ENCODE measurements at places on chromosomes 16 and 17. TPM values are rescaled to one million over a fixed set of nuclear protein-coding genes. Genes with fewer than 3 reads are reported as not detected.
A peak's percentile ranks its signal among the peaks of the same experiment; 100 is the strongest.

DNA sequence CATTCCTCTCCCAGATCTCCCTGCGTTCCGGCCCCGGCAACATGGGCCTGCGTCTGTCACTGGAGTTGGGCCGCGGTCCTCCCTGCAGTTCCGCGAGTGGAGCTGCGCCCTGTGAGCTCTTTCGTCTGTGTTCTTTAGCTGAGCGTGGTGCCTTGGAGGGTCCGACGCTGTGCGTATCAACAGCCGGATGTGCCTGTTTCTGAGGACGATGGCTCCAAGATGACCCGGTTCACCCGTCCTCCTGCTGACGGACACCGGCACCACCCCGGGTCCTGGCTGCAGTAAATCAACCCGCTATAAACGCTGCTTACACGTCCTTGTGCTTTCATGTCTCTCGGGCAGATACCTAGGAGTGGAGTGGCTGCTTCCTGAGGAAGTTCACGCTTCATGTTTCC is 44.8 kb upstream of the GNG13 start:
- no peak for DNase-seq

GRCh38 chr16:73732143-73732542 is 564.5 kb upstream of the PSMD7 start:
- no peak for DNase-seq

GRCh38 chr17:17938388-17939107 is 33.7 kb downstream of the TOM1L2 start:
- no peak for DNase-seq

GRCh38 chr17:81034779-81035520 is at the start of gene BAIAP2:
Gene BAIAP2, plus strand, starts transcription at chr17:81035151. Its CDS starts 104 bp downstream, at chr17:81035255.
- DNase-seq, result peak; percentile 93

DNA sequence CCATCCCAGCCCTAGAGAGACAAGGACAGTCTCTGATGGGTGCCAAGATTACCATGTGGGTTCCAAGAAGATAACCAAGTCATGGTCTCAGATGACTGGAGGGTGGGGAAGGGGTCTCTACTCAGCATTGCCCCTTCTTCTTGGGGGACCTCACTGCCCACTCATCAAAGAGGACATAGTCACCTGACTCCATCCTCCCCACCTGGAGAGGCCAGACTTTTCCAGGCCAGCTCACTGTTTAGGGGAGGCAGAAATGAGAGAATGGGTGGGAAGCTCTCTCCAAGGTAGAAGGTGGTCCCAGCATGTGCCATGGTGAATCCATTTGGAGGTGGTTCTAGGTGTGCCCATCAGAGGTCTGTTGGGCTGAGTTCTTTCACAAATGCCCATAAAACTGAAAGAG is 20.7 kb upstream of the IL21R start:
- no peak for DNase-seq

GRCh38 chr16:14613991-14614390 is 16.1 kb downstream of the PARN start:
- no peak for DNase-seq

- no peak for DNase-seq
Observed at GRCh38 chr16:89482150-89482816, 8.1 kb downstream of the ANKRD11 start.

GRCh38 chr17:4534928-4535666 is 20.1 kb downstream of the MYBBP1A start:
- DNase-seq, result no peak

DNA sequence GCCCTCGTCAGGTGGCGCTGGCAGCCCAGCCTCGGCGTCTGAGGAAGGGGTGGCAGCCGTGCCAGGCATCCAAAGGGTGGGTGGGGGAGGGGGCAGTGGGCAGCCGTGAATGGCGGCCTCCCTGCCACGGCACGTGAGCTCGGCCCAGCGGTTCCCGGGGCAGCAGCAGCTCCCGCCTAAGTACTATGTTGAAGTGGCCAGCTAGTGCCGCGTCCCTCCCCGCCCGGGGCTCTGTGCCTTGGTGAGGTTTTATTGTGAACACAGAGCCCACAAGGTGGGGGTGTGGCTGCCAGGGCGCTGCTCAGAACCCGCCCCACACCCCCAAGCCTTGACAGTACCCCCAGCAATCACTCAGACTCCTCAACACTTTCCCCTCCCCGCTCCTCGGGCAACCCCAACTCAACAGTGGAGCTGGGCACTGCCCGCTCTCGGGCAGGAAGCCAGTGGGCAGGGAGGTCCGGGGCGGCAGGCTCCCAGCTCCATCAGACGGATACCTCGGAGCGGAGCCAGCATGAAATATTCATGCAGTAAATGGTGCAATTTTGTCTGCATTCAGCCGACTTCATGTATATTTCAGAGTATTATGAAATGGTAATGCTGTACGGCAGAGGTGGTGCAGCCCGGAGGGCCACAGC is 80.4 kb downstream of the ENGASE start:
- no peak for DNase-seq

DNA sequence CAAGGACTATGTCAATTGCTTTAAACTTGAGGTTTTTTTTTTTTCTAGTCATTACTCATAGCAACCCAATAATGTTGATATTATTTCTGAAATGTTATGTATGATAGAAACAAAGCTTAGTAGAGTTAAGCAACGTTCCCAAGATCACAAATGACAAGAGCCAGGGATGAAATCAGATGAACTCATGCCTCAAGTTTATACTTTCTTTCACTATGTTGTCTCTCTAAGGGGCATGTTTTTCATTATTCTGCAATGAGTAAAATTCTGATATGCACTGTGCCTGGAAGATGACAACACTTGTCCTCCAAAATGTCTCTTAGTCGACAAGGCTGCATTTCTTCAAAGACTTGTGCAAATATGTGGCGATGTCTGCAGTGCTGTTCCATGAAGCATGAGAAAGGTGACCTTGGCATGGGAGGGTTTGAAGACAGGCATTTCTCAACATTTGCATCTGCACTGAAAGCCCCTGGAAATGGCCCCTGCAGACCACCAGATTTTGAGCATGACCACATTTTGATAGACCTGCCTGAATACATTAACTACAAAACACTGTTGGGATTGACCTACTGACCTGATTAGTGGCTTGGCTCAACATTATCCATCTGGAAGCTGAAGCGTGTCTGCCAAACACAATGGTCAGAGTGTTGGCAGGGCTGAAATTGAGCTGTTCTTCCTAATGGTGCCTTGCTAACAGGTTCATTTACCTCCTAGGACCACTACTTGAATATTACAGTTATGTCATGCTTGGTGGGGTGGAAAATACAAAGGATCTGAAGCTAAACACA is 1027.5 kb downstream of the CDH11 start:
- no peak for DNase-seq

DNA sequence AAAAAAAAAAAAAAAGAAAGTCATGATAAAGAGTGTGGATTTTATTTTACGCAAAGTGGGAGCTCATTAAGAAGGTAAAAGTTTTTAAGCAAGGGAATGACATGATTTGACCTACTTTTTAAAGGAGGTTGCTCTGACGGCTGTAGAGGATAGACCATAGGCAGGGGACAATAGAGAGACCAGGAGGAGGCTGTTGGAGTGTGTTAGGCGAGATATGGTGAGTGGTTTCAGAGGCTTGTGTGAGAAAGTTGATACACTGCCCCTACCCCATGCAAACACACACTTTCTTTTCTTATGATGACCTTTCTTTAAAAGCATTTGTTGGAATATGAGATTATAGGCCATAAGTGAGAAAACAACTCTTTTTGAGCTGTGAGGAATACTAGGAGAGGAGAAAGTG is 82.0 kb downstream of the FTO start:
- no peak for DNase-seq

DNA sequence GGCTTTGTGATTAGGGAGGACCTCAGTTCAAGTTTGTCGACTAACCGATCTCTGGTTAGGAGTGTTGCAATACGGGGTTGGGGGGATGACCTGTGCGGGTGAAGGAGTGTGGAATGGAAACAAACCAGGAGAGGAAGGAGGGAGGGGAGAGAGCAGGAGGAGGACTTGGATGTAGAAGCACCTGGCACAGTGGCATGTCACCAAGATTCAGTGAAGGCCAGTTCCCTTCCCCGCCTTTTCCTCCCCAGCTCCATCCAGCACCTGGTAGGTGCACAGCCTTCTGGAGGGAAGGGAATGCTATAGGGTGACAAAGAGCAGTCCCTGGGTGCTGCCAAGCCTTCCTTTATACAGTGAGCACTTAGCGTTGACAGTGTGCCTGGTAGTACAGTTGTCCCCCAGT is 107.4 kb upstream of the CRHR1 start:
- no peak for DNase-seq

- DNase-seq, result no peak
Observed at GRCh38 chr16:84198401-84198800, 7.4 kb downstream of the ADAD2 start.

DNA sequence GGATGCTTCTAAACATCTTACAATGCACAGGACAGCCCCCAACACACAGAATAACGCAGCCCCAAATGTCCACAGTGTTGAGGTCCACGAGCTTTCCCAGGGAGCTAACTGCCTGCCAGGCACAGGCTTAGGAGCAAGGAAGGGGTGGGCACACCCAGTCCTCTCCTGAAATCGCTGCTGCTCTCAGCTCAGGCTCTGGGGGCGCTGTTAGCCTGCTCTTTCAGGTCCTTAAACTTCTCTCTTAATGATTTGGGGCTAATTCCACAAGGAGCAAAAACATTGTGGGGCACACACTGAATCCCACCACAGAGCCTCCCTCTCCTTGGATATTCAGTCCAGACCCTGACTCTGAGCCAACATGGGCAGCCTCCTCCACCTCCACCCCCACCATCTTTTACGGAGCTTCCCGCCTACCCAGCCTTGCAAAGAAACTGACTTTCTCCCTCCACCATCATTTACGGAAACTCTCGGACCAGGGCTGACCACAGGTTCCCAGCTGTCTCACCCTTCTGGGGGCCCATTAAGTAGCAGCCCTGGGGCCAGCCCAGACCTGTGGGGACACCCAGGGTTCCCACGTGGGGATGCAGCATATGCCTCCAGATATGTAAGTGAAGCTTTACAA is 1.1 kb downstream of the CD300H start:
- DNase-seq, result peak; percentile 19

- no peak for DNase-seq
Observed at GRCh38 chr17:2688351-2689342, 22.9 kb downstream of the CLUH start.

GRCh38 chr16:87390641-87391323 is 1.4 kb upstream of the MAP1LC3B start:
- DNase-seq, result no peak

GRCh38 chr17:6570731-6571451 is 14.5 kb upstream of the PITPNM3 start:
- no peak for DNase-seq

DNA sequence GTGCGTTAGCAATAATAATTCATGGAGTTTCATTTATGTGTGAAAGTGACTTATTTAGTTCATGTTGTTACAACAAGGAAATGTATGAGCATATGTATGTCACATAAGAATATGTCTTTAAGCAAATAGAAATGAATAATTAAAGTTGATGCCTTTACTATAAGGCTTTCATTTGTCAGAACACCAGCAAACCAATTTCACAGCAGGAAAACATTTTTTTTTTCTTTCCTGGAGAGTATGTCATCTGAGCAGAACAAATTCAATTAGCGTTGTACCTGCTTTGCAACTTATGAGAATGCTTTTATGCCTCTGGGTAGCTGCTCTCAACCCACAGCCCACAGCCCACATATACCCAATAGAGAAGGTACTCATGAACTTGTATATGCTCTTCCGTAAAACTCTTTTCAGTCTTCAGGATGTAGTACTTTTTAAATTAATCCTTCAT is 26.3 kb upstream of the APOH start:
- no peak for DNase-seq

GRCh38 chr17:62882284-62882683 is 74.2 kb upstream of the MARCHF10 start:
- DNase-seq, result no peak

DNA sequence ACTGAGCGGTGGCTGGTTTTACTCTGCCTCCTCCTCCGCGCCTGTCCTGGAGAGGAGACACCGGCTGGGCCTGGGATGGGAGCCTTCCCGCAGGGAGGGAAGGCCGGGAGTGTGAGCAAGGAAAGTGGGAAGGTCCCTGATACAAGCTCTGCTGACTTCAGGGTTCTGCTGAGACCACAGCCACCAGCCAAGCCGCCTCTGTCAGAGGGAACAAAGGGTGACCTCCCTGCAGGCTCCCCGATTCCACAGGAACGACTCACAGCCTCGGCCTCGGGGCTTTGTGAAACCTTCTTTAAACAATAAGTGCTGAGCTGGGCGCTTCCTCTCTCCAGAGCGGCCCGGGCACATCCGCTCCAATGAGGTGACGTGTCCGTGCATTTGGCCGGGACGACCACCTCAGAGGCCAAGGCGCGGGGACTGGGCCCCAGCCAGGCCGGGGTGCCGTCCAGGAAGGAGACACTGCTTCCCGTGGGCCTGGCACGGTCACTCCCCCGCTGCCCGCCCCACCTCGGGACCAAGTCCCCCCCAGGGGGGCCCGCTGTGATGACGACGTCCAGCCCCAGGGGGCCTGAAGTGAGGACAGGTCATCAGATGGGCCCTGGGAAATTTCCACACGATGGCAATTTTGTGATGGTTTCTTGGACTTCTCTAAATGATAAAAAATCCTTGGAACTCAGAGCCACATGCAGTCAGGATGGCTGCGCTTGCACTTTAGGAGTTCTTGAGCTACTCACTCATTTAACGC is 11.8 kb upstream of the CIBAR2 start:
- no peak for DNase-seq

DNA sequence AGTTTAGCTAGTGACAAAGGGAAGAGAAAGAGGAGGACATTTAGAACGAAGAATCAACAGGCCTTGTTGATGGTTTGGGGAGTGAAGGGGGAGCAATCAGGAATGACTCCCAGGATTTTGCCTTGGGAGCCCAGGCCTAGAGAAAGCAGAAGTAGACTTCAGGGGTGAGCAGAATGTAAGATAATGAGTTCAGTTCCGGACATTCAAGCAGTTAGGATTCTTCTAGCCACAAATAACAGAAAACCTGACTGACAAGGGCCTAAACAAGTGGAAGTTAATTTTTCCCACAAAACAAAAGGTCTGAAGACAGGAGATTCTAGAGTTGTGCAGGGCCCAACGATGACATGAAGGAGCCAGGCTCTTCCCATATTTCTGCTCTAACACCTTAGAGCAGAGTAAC is 45.9 kb downstream of the SKAP1 start:
- DNase-seq, result no peak

GRCh38 chr16:69865701-69866100 is 85.4 kb upstream of the CLEC18A start:
- DNase-seq, result no peak

- no peak for DNase-seq
Observed at GRCh38 chr17:1111599-1112443, 68.0 kb downstream of the ABR start.

Gene CRHR1
- not detected for total RNA-seq

Gene MYL4
- not detected for total RNA-seq

Gene NTN3
- total RNA-seq, result not detected

Gene SLC5A10
- total RNA-seq, result not detected

Gene SLC38A8
- not detected for total RNA-seq

Gene ZNF830
- total RNA-seq, result 18.9 TPM
